Prostate gland (tissue), 2 donors: ENCODE measurements at places on chromosomes 1 and 21. TPM values are rescaled to one million over a fixed set of nuclear protein-coding genes. Genes with fewer than 3 reads are reported as not detected.

Gene FCN3
- total RNA-seq, result 15.6 TPM

Gene NIBAN1
- total RNA-seq, result 97.4 TPM

Gene NT5C1A
- 0.91 TPM for total RNA-seq

Gene CASQ1
- total RNA-seq, result 3.0 TPM

Gene ODR4
- total RNA-seq, result 31.6 TPM

Gene C8A
- not detected for total RNA-seq

Gene KRTAP10-8
- total RNA-seq, result not detected

Gene GJB4
- total RNA-seq, result 2.4 TPM

Gene HNRNPU
- total RNA-seq, result 302 TPM

Gene SYPL2
- 48.1 TPM for total RNA-seq

Gene RNU1-2
- under 0.01 TPM for total RNA-seq

Gene MYOG
- not detected for total RNA-seq

Gene MSH4
- 0.05 TPM for total RNA-seq

Gene GPR52
- total RNA-seq, result 6.0 TPM

Gene FCRL4
- total RNA-seq, result 0.28 TPM

Gene LCE3E
- not detected for total RNA-seq

Gene TNFAIP8L2
- total RNA-seq, result 2.1 TPM

Gene NDUFS2
- 108 TPM for total RNA-seq

Gene DNAJC11
- total RNA-seq, result 52.8 TPM

Gene LCE2A
- not detected for total RNA-seq

Gene OR14K1
- total RNA-seq, result not detected

Gene NES
- total RNA-seq, result 11.2 TPM

Gene S100A9
- total RNA-seq, result 25.6 TPM

Gene RSPH1
- total RNA-seq, result 2.6 TPM

Gene FMO1
- 0.28 TPM for total RNA-seq

Gene NUF2
- 0.55 TPM for total RNA-seq

Gene GJA5
- 2.7 TPM for total RNA-seq

Gene IL19
- not detected for total RNA-seq

Gene GPR161
- total RNA-seq, result 4.5 TPM

Gene UBL4B
- total RNA-seq, result not detected

Gene UMODL1
- total RNA-seq, result 0.57 TPM

Gene PTCH2
- 31.9 TPM for total RNA-seq

Gene KPRP
- total RNA-seq, result not detected

Gene OR13G1
- not detected for total RNA-seq

Gene NBPF6
- total RNA-seq, result not detected

Gene TXNIP
- total RNA-seq, result 736 TPM

Gene ADORA1
- 47.3 TPM for total RNA-seq

Gene RBM11
- 5.7 TPM for total RNA-seq

Gene SERPINC1
- total RNA-seq, result not detected

Gene PPIAL4G
- not detected for total RNA-seq

Gene KRTAP12-1
- total RNA-seq, result not detected

Gene SMIM11
- 12.6 TPM for total RNA-seq

Gene GOLT1A
- 3.0 TPM for total RNA-seq

Gene RIPK4
- 52.6 TPM for total RNA-seq

Gene OR6K3
- total RNA-seq, result not detected

Gene NID1
- total RNA-seq, result 74.9 TPM

Gene ATP6V1G3
- not detected for total RNA-seq

Gene MPL
- total RNA-seq, result not detected

Gene AIM2
- total RNA-seq, result not detected

Gene MTARC2
- 22.2 TPM for total RNA-seq

Gene GPR37L1
- 0.09 TPM for total RNA-seq
